ENCODE measurements at places on chromosomes 12 and 14.

GRCh38 chr12:49825360-49825970, 2.7 kb downstream of the NCKAP5L start:
- no peak for DNase-seq

GRCh38 chr14:105060751-105061427, 4.3 kb downstream of the GPR132 start:
- no peak for DNase-seq

DNA sequence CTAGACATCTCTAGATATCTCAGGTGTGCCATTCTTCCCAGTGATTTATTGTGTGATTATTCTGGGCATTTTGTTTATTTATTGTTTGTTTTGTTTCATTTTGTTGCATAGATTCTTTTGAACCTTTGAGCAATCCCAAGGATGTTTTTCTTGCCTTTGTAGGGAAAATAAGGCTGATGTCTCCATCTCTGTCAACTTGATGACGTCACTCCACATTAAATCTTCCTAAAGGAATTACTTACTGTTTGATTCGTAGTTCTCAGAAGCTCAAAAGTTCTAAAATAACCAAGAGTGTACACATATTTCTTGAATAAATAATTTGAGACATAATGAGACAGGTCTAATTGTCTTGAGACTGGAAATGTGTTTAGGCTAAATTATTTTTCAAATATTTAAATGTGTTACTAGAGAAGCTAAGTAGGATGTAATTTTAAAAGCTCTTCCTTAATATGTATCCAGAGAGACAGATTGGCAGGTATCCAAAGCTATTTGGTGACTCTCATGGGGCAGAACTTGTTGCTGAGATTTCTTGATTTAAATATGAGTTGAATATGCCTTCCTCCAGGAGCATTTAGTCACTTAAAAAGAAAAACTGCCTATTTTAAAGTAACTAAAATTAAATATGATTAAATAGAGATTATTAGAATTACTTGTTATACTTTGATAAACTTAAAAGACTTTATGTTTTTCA, 128.7 kb downstream of the CNTN1 start:
- DNase-seq = no peak

DNA sequence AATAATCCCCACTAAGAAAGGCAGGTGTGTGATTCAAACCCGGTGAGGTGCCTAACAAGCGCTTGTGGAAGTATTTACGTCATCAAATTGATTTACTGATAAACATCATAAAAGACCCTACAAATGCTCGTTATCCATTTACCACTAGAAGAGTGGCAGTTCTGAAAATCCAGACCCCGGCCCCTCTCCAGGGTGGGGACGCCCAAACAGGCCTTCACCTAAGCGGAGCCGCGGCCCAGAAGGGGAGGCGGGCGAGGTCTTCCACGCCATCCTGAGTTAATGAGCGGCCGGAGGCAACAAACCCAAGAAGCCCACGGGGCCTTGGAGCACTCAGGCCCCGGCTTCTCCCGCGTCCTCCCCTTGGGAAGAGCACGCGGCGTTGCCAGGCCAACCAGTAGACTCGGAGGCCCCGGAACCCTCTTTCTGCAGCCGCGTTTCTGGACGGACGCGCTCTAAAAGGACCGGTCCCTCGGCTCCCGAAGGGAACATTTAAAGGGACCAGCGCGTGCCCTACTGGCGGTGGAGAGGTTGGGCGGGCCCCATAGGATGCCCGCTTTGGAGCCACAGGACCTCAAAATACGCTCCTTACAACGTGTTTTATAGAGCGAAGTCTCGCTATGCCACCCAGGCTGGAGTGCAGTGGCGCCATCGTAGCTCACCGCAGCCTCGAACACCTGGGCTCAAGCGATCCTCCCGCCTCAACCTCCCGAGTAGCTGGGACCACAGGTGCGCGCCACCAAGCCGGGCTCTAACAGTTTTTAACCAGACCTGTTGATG, 3.5 kb downstream of the PTPN21 start:
- DNase-seq = peak; percentile 77

DNA sequence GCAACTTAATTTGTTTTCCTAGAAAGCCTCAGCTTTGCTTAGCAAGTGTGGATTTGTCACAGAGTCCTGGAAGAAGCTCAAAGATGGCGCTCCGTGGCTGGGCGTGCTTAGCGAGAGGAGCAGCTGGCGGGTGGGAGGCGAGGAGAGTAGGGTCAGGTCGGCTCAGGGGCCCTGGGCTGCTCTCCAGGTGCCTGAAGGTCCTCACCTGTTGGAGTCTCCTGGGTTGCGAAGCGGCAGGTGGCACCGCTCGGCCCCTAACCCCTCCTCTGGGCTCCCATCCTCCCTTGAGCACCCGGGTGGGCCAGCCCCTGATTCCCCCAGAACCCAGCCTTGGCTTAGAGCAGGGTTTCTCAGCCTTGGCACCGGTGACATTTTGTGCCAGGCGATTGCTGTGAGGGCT, 25.1 kb downstream of the LRTM2 start:
- no peak for DNase-seq

Data from endothelial cell (in vitro differentiated cells).